ENCODE measurements at places on chromosomes 13 and 19. TPM values are rescaled to one million over a fixed set of nuclear protein-coding genes. Genes with fewer than 3 reads are reported as not detected.
A peak's percentile ranks its signal among the peaks of the same experiment; 100 is the strongest.

DNA sequence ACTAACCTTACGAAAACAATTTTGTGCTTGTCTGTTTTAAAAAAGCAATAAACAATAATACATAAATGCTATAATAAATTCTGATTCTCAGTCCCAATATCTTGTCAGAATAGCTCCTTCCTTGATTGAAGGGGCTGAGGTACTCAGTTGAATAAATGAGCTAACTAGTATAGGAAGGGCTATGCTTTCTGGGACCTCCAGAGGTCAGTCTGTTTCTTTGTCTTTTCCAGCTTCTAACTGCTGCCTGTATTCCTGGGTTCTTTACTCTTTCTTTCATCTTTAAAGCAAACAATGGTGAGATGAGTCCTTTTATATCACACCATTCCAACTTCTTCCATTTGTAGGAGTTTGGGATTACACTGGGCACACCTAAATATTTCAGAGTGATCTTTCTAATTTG is 1297.0 kb upstream of the ATXN8OS start:
- H3K27ac ChIP-seq = no peak overlapping the region
- no peak for DNase-seq
- no peaks in the 10 kb centered on the region for H3K36me3 ChIP-seq
- no peaks in the 10 kb centered on the region for H3K27me3 ChIP-seq
- H3K4me3 ChIP-seq = no peak overlapping the region

DNA sequence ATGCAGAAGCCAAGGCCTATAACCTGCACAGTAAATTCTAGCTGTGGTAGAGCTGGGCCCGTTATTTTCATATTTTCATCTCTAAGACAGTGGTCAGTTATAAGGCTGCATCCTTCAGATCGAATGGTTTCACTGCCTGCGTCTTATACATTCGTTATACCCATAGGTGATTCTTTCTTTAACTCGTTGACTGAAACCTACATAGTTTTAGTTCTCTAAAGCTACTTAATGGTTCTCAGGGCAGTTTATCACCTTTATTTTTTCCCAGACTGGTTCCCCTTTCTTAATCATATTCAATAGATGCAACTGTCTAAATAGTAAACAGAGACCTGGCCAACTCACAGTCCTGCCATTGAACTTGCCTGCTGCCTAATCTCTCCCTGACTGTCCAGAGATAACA is 615.3 kb upstream of the SLITRK1 start:
- H3K27me3 ChIP-seq = no peaks in the 10 kb centered on the region
- H3K27ac ChIP-seq = no peak overlapping the region
- no peak overlapping the region for H3K4me3 ChIP-seq
- no peak for DNase-seq

- H3K27ac ChIP-seq = no peak overlapping the region
- H3K4me3 ChIP-seq = no peak overlapping the region
- DNase-seq = no peak
- H3K27me3 ChIP-seq = no peaks in the 10 kb centered on the region
- peaks cover 13% of the 10 kb centered on the region for H3K4me1 ChIP-seq
Observed at GRCh38 chr13:51331354-51331861, 8.1 kb upstream of the SERPINE3 start.

DNA sequence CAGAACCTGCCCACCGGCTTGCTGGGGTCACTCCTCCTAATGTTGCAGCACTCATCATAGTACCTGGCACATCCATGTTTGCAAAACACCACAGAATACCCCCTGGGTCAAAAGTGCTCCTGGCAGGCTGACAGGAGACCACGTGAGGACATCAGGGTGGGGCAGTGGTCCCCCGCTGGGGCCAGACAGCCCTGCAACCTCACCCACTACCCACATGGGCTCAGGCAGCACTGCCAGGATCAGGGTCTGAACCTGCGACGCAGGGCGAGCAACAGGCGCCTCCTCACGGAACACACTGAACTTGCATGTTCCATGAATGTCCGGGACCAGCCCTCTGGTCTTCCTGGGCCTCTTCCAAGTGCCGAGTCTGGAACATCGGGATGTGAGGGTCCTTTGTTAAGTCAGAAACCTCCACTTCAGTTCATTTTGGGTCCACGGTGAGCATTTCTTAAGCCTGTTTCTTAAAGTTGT is 1.4 kb upstream of the SLC7A9 start:
- peaks cover 2% of the 10 kb centered on the region for H3K4me1 ChIP-seq
- H3K27ac ChIP-seq = no peak overlapping the region
- no peak overlapping the region for H3K4me3 ChIP-seq
- no peak for DNase-seq

DNA sequence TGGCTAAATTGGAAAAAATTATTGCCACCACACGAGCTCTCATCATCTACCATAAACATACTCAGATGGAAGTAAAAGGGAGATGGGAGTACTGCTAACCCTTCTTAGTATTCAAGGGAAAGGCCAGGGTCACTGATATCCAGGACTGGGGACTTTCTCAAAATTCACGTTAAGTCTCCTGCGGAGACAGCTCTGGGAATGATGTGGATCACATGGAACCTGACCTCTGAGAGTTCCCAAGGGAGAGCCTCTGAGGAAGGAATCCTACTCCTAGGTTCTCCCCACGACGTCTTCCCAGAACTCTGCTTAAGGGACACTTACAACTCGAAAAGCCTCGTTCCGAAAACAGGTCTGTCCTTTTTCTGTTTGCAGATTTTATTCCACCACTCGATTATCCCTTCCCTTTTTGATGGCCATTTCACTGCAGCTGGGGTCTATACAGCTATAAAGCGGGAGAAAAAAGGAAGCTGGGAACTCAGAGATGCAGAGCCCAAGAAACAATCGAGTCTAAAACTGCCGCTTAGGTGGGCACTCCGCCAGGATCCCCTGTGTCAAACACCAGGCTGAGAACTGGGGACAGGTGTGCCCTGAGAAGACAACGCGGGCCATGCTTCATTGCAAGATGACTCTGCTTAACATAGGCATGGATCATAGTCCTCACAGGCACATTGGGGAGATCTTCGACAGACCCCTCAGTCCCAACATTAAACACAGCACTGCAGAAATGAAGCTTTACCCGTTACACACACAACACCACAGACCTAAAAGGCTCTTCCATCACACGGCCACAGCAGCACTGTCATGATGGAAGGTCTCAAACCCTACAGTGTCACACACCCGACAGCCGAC is 823 bp upstream of the ZNF567 start:
- H3K4me1 ChIP-seq = peaks cover 27% of the 10 kb centered on the region
- peak overlapping the region; percentile 98 for H3K4me3 ChIP-seq
- H3K27me3 ChIP-seq = no peaks in the 10 kb centered on the region
- H3K27ac ChIP-seq = peak overlapping the region; percentile 93
- no peak for DNase-seq

Gene WDR88
- total RNA-seq = not detected
